ENCODE measurements at places on chromosomes 7 and 10.

DNA sequence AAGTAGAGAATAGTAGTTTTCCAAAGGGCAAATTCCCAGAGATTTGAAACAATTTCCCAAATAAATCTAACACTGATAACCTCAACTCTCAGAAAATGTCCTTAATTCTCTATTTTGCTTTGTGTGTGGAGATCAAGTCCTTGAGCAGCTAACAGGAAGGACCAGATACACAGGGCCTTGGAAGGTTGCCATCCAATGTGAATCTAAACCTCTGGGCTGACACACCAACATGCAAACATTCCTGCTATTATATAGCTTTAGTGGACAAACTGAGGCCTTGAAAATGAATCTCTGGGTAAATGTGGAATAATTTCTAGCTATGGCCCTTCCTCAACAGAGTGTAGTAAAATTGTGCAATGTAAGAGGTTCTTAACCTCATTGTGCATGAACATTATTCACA is 44.1 kb upstream of the PARD3 start:
- DNase-seq, result no peak

DNA sequence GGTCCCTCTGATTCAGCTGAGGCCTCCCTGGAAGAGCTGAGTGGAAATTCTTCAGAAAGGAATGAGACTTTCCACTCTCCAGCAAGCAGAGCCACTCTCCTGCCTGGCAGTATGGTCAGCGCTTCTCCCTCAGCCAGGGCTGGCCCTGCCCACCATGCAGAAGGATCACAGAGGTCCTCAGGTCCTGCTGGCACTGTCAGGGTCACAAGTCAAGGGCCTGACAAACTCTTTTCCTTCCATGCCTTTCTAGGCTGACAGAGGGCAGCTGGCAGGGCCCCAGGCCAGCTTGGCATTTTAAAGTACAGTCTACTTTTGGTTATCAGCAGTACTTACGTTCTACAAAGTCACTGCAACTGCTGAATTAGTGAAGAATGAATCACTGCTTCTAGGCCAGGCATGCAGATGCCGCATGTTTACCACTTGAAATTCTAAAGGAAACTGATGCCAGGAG is 119.3 kb upstream of the FRMD4A start:
- DNase-seq, result no peak

DNA sequence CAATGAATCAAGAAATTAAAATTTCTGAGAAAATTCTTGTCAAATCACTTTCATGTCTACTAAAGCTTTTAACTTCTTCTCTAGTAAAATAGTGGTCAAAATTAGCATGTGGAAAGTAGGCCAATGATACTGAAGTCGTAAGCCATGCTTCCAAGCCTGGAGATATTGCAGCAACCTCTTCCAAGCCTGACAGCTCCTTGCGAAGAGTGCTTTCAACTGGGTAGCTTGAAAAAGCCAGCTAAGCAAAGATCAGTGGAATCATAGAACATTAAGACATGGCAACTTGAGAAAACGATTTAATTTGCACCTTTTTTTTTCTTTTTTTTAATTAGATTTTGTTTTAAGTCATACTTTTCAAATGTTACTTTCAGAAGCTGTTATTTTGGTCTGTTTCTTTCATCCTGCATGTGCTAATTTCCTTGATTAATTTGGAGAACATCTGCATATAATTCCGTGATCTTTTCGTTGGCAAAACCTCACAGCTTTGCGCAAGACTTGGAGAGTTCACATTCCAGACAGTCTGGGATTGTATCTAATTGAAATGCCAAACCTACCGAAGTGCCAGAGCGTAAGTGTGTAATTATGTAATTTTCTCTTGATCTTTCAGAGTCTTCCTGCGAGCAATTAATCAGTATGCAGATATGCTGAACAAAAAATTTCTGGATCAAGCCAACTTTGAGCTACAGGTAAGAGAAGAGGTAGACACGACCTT is 142.2 kb upstream of the INSYN2A start:
- no peak for DNase-seq

- no peak for DNase-seq
These were observed 111.2 kb upstream of the TCERG1L start for GRCh38 chr10:131422731-131423130.

DNA sequence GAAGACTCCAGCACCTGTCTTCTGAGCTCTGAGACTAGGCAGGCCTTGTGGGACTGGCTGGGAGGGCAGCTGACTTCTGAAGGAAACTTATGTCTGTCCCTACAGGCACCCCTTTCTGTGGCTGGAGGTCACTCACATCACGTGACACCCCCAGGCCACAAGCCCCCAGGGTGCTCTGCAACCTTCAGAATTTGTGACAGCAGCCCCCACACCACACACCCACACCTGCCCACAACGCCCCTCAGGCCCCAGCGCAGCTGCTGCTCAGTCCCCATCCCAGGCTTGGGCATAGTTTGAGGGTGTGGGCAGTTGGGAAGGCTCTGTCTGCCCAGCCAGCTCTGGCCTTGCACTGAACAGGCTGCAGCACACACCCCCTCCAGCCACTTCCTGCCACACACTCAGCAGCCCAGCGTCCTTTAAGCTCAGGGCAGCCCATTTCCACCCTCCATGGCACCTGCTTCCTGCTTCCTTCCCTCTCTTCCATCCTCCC is 80.0 kb upstream of the UNC5B start:
- no peak for DNase-seq

GRCh38 chr10:16192337-16192736 is 244.5 kb upstream of the PTER start:
- no peak for DNase-seq

DNA sequence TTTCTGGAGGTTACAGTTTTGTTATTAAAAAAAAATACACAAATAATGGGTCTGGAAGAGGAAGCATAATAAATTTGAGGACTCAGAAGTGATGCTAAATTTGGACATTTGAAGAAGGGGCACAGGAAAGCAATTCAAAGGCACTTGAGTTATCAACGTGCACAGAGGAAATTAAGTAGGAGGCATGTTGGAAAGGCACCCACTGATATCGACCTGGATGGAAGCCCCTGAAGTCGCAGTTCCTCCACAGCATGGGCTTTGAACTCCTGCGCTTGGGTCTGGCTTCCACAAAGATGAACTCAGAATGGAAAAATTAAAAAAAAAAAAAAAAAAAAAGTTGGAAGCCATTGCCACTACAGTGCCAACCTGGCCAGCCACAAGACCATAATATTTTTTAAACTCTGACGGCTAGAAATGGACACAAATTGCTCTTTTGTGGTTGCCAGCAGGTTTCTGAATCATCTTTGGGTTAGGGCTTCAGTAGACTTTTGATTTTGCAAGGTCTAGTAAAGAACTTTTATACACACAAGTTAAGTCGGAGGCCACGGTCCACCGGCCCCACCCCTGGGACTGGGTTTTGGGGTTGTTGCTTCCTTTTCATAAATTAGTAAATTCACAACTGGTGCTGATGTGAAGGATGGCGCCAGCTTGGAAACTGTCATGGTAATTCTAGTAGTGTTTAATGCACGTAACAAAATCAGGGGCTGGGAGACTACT is 21.6 kb downstream of the JCAD start:
- DNase-seq, result no peak

GRCh38 chr7:150992833-150993302 is 2.1 kb downstream of the NOS3 start:
- peak; percentile 56 for DNase-seq

DNA sequence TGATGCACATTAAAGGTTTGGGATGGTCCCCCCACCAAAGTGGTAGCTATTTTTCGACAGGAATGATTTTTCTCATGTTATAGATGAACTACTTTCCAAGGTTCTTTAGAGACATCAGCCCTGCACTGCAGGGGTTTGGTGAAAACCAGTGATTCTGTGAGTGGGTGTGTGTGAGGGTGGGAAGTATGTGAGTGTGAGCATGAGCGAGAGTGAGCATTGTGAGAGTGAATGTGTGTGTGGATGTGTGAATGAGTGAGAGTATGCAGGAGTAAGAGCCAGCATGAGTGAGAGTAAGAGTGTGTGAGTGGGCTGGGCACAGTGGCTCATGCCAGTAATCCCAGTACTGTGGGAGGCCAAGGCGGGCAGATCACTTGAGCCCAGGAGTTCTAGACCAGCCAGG is 75.0 kb downstream of the GOLGA7B start:
- no peak for DNase-seq

- no peak for DNase-seq
These were observed 41.5 kb downstream of the PSPH start for GRCh38 chr7:56009695-56010094.

DNA sequence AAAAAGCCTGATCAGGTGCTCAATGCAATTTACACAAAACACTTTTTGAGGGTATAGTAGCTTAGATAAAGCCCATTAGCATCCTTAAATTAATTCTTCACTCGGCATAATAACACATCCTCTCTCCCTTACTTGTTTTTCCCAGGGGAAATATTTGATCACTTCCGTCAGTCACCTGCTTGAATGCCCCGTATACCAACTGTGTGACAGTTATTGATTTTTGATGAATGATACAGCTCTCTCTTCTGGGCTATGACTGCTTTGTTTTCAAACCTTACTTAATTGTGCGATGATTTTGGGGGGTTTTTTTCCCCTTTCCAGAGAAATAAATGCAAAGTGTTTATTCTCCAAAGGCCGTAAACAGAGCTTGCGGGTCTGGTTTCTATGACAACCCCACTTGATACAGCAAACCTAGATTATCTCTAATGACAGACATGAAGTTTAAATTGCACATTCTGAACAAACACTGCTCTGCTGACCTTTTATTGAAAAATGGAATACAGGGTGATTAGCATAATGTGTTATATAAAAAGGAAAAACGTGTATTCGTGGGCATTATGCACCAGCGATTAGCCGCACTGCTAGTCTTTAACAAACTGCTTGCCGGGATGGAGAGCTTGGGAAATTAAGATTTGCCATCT is 78.4 kb upstream of the NANOS1 start:
- no peak for DNase-seq

GRCh38 chr10:77442699-77443189 is 194.9 kb downstream of the KCNMA1 start:
- DNase-seq, result no peak

DNA sequence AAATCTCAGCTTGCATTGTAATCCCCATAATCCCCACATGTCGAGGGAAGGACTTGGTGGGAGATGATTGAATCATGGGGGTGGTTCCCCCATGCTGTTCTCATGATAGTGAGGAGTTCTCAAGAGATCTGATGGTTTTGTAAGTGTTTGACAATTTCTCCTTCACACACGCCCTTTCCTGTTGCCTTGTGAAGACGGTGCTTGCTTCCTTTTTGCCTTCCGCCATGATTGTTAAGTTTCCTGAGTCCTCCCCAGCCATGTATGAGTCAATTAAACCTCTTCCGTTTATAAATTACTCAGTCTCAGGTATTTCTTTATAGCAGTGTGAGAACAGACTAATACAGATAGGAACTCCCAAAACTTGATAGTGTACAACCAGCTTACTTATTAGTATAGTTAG is 98.6 kb downstream of the CREM start:
- no peak for DNase-seq

DNA sequence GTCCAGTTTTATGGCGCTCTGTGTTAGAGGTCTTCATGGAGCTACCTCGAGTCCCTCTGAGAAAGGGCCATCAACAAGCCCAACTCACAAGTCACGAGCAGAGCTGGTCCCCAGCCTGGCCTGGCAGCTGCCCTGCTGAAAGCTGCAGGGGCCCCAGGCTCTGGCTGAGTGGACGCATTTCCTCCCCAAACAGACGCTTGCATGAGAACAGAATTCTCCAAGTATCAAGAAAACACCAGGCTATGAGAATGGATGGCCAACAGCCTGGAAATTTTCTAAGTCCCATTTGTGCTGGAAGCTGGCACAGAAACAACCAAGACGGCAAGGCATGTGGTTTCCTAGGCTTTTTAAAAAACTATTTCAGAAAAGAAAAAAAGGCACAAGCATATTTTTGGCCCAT is 114.8 kb downstream of the FAM53B start:
- no peak for DNase-seq

DNA sequence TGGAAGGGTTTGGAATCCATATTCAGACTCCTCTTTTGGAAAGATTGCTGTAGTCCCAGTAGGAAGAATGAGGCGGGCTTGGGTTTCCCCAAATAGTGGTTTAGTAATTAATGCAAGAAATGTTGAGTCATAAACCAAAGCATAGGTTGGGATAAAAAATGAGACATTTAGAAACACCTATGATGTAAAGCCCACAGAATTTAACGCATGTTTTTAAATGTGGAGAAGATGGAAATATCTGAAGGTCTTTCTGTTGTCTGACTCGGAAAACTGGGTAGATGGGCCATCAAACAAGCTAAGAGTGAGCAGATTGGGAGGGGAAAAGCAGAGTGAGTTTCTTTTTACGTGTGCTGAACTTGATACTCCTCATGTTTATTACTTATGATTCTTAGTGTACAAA is 62.2 kb downstream of the LANCL2 start:
- no peak for DNase-seq

GRCh38 chr7:40937879-40938278 is 765.0 kb downstream of the INHBA start:
- no peak for DNase-seq

DNA sequence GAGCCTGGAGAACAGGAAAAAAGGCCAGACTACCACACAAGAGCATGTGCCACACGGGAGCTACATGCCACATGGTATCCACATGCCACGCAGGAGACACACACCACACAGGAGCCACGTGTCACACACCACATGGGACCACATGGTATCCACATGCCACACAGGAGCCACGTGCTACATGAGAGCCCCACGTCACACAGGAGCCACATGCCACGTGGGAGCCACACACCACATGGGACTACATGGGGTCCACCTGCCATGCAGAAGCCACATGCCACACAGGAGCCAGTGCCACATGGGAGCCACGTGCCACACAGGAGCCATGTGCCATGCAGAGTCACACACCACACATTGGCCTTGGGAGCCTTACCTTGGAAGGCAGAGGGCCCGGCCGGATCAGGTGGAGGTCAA is 244.4 kb upstream of the PPP2R2D start:
- no peak for DNase-seq

DNA sequence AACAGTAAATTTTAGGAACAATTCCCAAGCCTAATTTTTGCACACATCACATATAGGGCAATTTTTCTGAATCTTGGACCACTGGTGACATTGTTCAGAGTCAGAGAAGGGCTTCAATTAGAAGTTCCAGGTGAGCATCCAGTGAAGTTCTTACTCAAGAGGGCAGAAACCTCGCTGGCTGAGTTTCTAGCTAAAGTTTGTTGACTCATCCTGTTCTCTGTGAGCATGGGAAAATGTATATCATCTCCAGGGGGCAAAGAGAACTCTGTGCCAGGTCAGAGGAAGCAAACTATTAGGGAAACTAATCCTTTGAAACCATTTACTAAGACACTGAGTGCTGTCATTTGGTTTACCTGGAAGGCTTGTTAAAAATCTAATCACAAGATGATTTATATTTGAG is 695.6 kb upstream of the IGFBP3 start:
- no peak for DNase-seq

- no peak for DNase-seq
These were observed 218.5 kb upstream of the STK17A start for GRCh38 chr7:43364391-43364790.

DNA sequence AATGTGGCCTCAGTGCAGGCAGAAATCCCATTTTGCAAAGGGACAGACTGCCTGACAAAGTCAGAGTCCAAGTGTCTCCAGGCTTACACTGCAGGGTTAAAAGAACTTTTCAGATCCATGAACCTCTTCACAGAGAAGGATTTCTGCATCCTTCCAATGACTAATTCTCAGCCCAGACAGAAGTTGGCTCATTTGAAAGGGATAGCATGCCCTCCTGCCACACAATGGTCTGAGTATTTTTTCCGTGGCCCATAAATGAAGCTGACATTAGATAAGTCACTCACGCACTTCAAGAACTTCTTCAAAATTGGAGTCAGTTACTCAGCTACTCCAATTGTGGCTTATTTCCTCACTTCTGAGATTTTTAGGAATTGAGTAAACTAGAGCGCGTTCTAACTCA is 170.2 kb downstream of the PLXNA4 start:
- DNase-seq, result no peak
